Stomach (tissue), 19 donors: ENCODE measurements at places on chromosomes 6 and 20. TPM values are rescaled to one million over a fixed set of nuclear protein-coding genes. Genes with fewer than 3 reads are reported as not detected.

The ATP6V1G2 gene
- polyA plus RNA-seq: 1.2 TPM

The CRISP3 gene
- not detected for polyA plus RNA-seq

The CFAP206 gene
- polyA plus RNA-seq: not detected

The ARFGEF3 gene
- polyA plus RNA-seq: 5.2 TPM

The SLC12A5 gene
- 5.5 TPM for polyA plus RNA-seq

The THBS2 gene
- polyA plus RNA-seq: 0.31 TPM

The PBOV1 gene
- polyA plus RNA-seq: not detected

The RPN2 gene
- polyA plus RNA-seq: 76.3 TPM

The ZNF391 gene
- 0.90 TPM for polyA plus RNA-seq

The LAMA4 gene
- 9.7 TPM for polyA plus RNA-seq

The OXT gene
- polyA plus RNA-seq: not detected
